ENCODE measurements at places on chromosomes 5 and 9.
A peak's percentile ranks its signal among the peaks of the same experiment; 100 is the strongest.

GRCh38 chr5:148458036-148458888 is 74.5 kb downstream of the FBXO38 start:
- no peak for DNase-seq

DNA sequence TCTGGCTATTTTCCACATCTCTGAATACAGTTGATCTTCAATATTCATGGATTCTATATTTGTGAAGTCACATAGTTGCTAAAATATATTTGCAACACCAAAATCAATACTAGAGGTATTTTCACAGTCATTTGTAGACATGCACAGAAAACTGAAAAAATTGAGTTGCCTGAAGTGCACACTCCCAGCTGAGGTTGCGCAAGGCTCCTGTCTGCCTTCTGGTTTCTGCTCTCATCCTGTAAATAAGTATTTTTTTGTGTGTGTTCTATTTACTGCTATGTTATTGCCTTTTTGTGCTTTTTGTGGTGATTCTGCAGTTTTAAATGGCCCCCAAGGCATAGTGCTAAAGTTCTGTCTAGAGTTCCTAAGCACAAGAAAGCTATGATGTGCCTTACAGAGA is 371.1 kb upstream of the GRAMD2B start:
- DNase-seq, result no peak

DNA sequence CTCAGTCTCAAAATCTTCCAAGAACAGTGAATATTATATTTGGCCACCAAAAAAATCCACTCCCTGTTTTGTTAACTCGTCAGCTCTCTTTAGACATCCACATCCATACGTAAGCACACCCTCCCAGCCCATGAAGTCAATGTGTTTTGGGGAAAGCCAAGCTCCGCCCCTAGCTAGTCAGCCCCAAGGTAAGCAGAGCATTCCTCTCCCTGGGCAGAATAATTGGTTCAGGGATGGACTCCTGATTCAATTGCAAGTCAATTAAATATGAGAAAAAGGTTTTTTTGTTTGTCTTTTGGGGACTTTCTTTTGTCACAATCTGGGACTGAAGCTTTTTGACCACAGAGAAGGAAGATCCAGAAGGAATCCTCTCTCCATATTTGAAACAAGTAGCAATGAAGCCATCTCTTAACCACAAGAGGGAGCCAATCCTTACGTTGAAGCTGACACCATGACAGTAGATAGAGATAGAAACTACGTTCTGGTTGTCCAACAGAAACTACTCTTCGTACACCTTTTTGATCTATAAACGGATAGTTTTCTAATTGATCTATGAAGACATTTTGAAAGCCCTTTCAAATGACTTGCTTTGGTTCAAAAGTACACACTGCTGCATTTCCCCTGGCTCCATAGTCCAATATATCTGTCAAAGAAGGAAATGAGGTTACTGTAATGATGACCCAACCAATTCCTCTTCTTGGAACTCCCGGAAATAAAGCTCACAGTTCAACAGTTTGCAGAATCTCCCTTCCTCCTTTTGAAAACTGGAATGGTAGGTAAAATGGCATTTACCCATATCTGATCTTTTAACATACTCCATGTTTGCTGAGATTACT is 166.4 kb downstream of the TLE1 start:
- DNase-seq, result peak; percentile 64

- DNase-seq, result no peak
Observed at GRCh38 chr9:98523231-98523901, 185.4 kb downstream of the GABBR2 start.

- no peak for DNase-seq
Observed at GRCh38 chr5:179864686-179865085, 6.1 kb upstream of the MRNIP start.

DNA sequence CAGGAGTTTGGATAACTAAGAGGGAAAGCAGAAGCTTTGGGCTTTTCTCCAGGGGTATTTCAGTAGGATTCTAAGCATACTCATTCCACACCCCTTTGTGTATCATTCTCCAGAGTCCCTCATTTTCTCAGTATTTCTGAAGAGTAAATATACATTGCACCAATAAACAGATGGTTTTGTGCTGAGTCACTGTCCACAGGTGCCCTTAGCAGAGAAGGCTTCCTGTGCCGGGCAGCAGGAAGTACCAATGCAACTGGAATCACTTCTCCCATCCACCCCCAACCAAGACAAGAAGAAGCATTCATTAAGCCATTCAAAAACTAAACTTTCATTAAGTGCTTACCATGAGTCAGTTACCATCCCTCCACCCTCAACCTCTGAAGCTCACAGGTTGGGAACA is 3.6 kb upstream of the CCNJL start:
- DNase-seq, result no peak

GRCh38 chr5:111530298-111530740 is 18.0 kb upstream of the STARD4 start:
- DNase-seq, result no peak

DNA sequence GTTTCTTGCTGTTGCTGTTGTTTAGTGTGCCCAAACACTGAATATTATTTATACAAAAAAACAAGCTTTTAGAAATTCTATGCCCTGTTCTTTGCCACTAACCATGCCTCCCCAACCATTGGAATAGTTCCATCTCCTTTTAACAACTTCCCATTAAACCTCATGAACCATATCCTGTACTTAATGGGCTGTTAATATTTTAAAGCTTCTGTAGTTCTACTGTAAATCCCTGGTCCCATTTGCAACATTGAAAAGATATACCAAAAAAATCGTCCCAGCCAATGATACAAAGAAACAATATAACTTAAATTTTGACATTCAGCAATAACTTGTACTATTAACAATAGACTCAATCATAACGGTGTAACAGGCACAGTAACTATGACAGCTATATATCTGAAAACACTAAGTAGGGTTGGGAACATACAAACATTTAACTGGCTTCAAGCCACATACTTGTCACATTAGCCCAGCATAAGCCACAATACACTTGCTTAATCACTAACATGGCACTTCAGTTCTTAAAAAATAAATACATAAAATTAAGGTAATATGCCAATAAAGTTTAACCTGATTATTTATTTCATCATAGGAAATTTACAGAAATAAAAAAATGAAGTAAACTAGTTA is 86.1 kb downstream of the ADAMTS6 start:
- DNase-seq, result no peak

- DNase-seq, result peak; percentile 75
Observed at GRCh38 chr5:144028636-144029035, 141.8 kb downstream of the YIPF5 start.

DNA sequence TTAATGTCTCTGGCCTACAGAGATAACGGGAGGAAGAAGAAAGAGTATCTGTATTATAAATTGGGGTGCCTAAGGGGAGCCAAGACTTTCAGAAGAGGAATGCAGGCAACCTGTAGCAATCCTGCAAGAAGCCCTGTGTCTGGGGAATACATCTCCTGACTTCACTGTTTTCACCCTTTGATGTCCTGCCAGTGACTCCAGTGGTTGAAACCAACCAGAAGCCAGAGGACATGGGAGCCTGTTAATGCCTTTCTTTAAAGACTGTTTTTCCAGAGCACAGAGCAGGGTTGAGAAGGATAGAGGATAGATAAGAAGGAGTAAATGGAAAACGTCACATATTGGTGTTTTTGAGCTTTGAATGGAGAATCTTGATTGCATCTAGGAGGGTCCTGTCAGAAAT is 151.2 kb downstream of the HACD4 start:
- DNase-seq, result no peak

- no peak for DNase-seq
Observed at GRCh38 chr5:107476783-107477182, 194.0 kb downstream of the EFNA5 start.

GRCh38 chr5:181223058-181223728 is at the start of gene TRIM41:
Gene TRIM41 (plus strand): TSS chr5:181223281. CDS start chr5:181224000, 719 bp downstream.
- DNase-seq, result peak; percentile 89

DNA sequence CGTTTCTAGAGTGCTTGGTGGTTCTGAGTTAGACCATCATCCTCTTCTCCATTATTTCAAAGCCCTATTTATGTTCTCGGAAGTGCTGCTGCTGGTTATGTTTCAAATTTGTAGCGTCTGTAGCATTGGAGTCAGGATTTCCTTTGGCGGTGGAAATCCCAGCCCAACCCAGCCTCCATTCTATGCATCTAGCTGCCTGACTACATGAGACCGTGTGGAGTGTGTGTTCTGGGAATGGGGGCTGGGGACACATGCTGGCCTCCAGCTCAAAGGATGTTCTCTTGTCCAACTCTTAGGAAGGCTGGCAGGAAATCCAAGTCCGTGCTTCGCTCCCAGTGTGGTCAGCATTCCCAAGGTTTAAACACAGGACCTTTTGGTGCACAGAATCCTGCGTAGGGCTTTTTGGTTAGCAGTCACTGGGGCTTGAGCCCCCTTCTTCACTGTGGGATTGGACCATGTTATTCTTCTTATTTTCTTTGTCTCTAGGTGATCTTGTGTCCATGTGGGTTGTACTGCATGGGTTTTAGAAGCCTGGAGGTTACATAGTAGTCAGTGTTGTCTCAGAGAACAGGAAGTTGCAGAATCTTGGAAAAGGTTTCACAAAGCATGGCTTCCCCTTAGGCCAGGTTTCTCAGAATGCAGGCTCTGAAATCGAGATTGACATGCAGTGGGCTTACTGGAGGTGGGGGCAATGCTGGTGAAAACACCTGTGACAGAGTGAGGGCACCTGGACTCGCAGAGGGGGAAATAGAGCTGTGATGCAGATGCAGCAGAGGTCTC is 132.2 kb downstream of the ARHGAP26 start:
- no peak for DNase-seq

DNA sequence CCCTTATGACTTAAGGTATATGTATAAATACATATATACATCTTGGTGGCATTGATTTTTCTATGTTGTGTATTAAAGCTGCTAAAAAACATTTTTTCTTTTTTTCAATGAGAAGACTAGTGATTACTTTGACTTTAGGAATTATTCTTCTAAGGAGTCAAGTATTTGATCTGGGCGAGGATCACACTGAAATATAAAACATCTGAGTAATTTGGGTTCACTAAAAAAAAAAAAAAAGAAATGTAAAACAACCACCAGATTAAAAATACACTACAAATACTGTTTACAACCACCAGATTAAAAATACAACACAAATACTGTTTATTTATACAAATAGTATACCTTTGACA is 9.0 kb downstream of the UBAP1 start:
- no peak for DNase-seq

DNA sequence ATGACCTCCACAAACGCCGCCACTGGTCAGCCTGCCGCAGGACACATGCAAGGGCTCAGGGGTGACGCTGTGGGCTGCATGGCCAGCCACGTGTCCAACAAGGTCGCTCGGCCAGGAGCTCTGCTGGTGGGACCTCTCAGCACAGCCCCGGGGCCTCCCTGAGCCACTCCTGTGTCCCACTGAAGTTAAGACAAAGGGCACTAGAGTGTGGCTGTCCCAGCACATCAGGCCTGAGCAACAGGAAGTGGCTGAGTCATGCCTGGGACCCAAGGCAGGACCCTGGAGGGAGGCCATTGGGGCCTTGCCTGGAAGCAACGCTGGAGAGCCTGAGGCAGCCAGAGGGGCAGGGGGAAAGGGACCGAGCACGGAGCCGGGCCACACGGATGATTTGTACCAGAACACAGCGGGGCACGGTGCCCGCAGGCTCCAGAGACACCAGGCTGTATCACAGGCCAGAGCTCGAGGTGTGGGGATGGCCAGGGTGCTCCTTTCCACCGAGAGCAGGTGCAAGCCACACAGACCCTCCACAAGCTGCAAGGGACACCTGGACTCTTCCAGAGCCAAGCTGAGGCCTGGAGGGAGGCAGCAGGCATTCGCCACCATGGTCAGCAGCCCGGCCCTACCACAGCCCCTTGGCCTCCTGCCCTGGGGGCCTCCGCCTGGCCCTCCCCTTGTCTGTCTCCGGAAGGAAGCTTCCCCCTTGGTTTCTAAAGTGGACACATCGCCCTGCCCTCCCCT is 6.5 kb upstream of the TMEM210 start:
- DNase-seq, result no peak

DNA sequence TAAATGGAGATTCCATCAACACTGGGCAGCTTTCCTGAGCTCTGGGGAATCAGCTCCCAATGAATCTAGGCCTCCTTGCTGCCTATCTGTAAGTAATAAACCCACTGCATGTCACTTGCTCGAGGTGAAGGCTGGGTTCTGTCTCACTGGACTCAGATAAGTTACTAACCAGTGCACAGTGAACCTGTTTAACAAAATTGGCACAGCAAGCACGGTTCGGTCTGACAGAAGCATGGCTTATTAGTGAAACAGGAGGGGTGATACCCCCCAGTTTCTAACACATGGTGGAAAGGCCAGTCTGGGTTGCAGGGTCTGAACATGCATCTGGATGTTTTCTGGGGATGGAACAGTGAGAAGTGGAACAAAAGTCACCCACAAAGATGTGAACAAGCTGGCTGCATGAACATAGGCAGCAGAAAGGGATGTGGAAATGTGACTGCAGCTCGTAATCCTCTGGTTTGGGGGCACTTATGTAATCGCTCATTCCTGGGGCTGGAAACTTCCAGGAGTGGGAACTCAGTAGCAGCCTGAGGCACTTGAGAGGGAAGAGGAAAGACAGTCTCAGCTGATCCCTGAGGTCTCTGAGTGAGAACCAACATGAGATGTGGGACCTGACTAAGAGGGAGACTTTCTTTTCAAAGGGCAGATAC is 37.7 kb downstream of the UGT3A2 start:
- DNase-seq, result no peak

DNA sequence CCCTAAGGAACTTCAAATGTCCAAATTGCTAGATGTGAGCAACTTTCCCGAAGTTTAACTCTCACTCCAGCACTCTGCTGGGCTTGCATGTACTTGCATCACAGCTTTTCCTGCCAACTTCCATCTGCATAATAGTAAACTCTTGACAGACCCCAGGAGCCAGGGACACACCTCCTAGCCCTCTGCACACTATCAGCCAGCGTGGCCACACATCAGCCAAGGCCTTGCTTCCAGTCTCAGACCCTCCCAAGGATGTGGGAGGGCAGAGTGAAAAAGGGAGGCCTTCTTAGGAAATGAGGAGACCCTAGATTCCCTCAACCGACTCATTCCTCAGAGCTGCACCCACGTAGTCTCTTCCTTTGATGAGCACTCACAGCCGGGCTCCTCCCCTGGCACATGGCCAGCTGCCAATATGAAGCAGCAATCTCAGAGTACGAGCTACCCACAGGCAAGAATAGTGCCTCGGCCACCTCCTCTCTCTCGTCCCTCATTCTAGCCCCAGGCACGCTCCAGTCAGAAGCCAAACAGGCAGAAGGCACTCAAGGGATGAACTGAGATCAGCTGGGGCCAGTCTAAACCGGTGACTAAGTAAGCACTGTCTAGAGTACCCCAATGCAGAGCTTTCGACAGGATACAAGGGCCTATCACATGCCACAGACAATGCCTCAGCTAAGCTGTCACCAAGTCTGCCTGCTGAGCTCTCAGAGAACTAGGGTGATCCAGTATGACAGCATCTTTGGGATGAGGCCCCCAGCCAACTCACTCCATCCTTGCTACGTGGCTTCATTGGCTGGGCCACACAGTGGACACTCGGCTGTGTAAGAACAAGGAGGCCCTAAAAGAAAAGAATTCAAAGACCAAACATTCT is 2.3 kb downstream of the P4HA2 start:
- peak; percentile 65 for DNase-seq

- DNase-seq, result no peak
Observed at GRCh38 chr9:7436754-7437153, 362.8 kb downstream of the DMAC1 start.

- no peak for DNase-seq
Observed at GRCh38 chr5:96288845-96289185, 144.2 kb downstream of the PCSK1 start.

GRCh38 chr9:114038724-114039313 is 39.3 kb downstream of the AMBP start:
- no peak for DNase-seq
